ENCODE measurements at places on chromosomes 2 and 18.

DNA sequence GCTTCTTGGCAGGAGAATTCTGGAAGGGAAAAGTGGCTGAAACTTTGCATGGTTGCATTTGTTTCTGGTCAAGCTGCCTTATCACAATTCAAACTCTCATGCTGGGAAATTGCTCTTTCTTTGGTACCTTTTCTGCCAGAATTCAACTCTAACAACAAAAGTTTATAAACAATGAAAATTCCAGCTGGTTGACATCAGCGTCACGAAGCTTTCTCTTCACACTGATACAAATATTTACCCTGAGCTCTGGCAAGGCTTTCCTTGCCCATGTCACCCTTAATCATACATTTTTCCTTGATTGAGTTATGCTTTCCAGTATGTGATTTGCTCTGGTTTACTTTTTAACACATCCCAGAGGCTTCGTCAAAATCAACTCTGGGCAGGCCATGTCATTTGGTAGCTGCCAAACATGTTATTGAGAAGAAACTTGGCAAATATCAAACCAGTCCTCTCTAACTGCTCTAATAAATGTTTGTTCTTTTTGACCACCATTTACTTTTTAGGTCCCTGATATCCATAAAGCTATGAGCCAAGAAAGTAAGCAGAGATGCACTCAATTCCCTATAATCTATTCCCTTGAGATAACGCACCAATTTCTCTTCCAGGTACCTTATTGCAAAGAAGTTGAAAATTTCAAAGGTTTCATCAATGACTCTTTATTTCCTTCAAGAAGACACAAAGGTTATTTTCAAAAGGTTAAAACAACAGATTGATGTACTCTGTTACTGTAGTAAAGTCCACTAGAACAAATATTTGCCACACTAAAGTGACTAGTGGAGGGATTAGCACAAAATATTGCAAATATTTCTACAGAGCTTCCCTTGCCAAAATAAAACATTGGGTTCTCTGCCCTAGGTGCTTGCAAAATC, 1241.1 kb upstream of the ZEB2 start:
- DNase-seq = no peak

- DNase-seq = no peak
Measured at GRCh38 chr2:20178249-20178607, 46.7 kb downstream of the SDC1 start.

GRCh38 chr2:232879618-232880494, 9.8 kb downstream of the SNORC start:
- no peak for DNase-seq

GRCh38 chr2:224347176-224348051, 54.5 kb downstream of the FAM124B start:
- DNase-seq = no peak

DNA sequence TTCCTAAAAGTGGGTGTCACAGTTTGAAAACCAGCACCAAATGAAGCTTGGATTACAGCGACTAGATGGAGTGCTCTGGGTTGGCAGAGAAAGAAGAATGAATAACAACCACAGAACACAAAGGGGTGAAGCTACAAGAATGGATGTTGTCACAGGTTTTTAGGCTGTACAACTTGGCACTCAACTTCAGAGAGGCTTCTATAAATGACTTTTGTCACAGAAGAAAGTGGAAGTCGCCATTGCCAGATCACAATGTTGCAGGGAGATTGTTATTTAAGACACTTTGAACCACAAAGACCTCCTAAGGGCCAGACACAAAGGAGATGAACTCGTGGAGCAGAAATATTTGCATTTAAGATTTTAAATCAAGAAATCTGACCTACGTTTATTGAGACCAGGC, 354.2 kb downstream of the CDH7 start:
- DNase-seq = no peak

DNA sequence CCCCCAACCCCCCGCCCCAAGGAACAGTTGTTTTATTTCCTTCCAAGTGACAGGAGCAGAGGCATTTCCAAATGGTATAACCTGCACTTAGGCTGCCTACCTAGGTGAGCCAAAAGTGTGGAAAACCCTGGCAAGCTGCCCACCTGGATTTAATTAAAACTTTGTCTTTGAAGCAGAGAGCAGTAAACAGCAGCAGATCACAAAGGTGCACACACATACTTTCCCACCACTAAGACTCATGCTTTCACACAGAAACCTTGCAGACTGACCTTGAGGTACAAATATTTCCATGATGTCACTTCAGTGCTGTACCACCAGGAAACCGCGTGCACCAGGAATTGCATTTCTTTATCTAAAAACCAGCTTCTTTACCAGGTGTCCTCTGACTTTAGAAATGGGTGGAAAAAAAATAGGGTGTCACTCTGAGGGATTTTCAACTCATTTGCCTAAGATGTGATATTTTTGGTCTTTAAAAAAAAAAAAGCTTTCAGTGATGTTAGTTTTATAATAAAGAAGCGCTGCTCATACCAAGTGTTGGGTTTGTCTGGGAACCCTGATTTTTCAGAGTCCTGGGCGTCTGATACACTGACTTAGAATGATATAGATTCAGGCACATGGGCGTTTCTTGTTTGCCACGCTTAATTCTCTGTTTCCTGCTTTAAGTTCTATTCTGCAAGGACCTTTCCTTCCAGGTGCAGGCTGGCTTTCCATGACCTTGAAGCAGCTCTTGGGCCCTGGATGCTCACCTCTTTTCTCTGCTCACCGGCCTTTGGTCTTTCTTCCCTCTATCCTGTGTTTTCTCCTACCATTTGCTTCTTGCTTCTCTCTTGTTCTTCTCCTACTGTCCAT, 70.7 kb upstream of the BCL2L11 start:
- DNase-seq = no peak

- DNase-seq = no peak
Measured at GRCh38 chr2:217593732-217594131, 409.1 kb downstream of the TNS1 start.

DNA sequence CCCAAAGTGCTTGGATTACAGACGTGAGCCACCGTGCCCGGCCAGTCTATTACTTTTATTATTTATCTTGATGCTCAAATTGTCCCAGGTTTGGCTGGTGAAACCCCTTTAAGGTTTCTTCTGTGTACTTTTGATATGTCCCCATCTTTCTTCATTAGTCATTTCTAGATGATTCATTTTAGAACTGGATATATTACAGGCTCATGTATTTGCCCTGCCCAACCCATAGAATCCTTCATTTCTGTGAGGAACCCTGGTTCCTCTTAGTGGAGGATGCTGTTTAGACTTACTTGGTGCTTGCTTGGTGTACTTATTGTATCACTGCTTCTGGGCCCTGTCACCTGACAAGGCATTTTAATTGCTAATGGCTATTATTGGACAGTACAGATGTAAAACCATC, 40.1 kb downstream of the KCMF1 start:
- no peak for DNase-seq

DNA sequence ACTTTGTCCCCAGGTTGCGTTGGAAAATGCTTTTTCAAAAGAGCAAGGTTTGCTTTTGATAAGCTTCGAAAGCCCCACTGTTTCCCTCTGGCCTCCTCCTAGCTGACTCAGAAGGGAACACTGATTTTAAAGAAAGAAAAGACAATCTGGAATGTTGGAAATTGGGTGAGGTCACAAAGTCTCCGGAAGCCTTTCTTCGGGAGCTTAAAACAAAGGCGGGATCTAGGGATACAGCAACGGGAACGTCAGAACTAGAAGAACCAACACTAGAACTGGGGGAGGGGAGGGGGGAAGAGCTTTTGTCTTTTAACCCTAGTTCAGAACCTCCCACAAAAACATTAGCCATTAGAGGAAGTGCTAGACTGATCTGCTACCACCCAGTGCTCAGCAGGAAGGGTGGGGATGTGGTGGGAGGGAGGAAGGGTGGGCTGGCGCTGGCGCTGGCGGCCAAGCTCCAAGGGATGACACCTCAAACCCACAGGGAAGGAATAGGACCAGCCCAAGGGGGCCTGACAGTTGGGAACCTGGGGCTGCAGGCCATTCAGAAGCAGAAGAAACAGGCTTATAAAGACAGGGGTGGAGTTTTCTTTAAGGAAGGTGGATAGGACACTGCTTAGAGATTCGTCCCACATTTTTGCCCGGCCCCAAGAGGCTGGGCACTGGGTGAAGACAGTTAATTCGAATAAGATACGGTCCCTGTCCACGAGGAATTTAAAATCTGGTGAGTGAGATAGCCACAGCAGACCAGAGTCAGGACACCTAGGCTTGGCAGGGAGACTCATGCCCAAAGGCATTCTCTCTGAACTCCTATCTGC, 1.7 kb downstream of the TMSB10 start:
- DNase-seq = no peak

DNA sequence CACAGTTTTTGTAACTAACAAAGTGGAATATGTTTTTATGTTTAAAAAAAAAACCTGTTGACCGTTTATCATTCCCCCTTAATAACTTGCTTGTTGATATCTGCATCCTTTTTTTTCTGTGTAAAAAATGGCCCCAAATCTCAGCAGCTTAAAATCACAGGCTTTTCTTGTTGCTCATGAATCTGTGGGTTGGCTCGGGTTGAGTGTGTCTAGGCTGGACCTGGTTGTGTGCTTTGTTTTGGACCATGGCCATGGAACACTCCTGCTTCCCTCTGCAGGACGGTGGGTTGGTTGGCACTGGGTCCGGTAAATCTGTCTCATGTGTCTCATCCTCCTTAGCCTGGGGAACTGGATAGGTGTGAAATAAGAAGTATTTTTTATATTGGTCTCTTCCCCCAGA, 139.0 kb upstream of the LINC00305 start:
- no peak for DNase-seq

- DNase-seq = no peak
Measured at GRCh38 chr2:219174146-219174545, 2.6 kb downstream of the CNPPD1 start.

GRCh38 chr2:156787517-156787916, 351.3 kb downstream of the GPD2 start:
- DNase-seq = no peak

GRCh38 chr18:12858991-12859390, 25.0 kb downstream of the PTPN2 start:
- no peak for DNase-seq

DNA sequence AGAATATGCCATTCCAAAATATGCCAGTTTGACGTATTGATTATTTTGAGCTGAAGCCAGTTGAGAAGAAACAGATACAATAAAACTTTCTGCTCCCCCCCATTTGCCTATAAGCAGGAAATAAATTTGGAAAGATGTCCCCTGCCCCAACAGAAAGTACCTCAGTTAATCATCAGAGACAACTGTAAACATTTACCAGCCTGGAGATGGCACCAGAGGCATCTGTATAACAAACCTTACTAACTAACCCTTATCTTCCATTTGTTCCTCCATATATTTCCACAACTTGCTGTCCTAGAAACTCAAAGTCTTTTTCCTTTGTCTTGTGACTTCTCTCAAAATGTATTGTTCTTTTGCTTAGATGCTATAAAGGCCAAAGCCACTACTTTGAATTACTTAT, 93.8 kb downstream of the AKAIN1 start:
- no peak for DNase-seq

DNA sequence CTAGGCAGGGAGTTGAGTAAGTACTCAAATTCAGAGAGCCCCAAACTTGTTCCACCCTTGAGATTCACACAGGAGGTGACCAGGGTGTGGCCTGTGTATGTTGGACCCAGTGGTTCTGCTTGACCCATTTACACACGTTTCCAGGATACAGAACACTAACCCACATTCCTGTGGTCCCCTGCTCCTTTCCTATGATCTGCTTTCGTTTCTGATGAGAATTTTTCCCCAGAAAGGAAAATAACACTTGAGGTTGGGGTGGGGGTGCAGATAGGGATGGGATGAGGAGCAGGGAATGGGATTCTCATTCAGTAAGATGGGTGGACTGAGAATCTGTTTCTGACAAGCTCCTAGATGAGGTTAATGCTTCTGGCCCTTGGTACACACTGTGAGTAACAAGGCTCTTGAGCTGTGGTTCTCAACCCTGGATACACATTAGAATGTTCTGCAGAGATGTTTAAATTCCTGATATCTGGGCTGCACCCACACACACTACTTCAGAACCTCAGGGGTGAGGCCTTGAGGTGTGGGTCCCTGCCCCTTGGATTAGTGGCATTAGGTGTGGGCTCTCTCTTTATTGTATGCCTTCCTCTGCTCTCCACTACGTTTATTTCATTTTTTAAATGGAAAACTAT, 58.4 kb downstream of the TPGS2 start:
- DNase-seq = no peak

DNA sequence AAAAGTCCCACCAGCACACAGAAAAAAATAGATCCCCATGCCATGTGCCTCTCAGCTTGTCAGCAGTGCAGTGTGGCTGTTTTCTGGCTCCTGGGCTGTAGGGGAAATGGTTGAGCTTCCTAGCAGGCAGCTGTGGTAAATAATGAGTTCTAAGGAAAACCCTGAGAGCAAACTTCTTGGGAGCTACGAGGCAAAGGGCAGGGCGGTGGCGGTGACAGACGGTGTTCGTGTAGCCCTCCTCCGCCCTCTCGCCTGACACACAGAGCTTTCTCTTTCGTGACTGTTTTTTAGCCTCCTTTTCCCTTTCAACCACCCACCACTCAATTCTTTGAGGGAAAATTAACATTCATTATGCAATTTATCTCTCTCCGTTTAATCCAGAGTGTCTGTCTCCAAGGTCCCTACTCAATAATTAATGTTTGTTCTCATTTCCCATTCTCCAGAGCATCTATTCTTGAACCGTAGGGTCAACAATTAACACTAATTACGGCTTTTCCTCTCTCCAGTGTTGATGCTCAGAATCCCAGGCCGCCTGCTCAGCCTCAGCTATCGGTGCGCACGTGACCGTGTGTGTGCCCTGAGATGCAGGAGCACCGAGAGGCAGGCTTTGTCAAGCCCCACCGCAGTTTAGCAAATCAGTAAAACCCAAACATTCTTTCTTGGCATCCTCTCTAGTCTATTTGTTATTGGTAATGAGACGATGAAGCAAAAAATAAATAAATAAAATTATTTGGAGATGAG, 50.1 kb downstream of the KIAA2012 start:
- DNase-seq = no peak

DNA sequence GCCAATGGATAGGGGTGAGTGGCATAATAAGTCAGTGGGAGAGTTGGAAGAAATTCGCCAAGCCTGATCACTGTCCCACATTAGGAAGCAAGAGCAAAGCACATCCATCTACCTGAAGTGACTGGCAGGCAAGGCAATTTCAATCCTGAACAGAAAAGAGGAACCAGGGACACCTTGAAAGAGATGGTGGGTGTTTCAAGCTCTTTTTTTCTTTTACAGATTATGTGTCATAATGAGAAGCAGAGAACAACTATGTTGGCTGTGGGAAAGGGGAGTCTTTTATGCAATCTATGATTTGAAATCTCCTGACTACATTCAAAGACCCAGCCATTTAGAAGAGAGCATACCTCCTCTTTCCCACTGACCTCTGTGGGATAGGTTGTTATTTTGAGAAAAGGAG, 63.5 kb downstream of the TGIF1 start:
- no peak for DNase-seq

DNA sequence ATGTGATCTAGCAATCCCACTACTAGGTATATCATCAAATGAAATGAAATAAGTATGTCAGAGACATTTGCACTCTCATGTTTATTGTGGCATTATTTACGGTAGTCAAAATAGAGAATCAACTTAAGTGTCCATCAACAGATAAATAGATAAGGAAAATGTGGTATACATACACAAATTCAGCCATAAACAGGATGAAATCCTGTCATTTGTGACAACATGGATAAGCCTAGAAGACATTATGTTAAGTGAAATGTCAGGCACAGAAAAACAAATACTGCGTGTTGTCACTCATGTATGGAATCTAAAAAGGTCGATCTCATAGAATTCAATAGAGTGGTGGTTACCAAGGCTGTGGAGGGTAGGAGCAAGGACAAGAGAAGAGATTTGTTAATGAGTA, 22.1 kb upstream of the CBLN2 start:
- no peak for DNase-seq

- no peak for DNase-seq
Measured at GRCh38 chr2:209977386-209978239, 24.8 kb upstream of the RPE start.

GRCh38 chr2:160194946-160195345, 5.1 kb downstream of the ITGB6 start:
- no peak for DNase-seq
